Heart right ventricle (tissue), 16 donors: ENCODE measurements at places on chromosomes 2 and 18. TPM values are rescaled to one million over a fixed set of nuclear protein-coding genes. Genes with fewer than 3 reads are reported as not detected.

IL1R2 gene
- polyA plus RNA-seq, result 1.9 TPM

STAT4 gene
- polyA plus RNA-seq, result 2.2 TPM

CD8B2 gene
- not detected for polyA plus RNA-seq

TSPYL6 gene
- 0.01 TPM for polyA plus RNA-seq

SLC39A10 gene
- 6.1 TPM for polyA plus RNA-seq

ICOS gene
- 0.01 TPM for polyA plus RNA-seq

DNA sequence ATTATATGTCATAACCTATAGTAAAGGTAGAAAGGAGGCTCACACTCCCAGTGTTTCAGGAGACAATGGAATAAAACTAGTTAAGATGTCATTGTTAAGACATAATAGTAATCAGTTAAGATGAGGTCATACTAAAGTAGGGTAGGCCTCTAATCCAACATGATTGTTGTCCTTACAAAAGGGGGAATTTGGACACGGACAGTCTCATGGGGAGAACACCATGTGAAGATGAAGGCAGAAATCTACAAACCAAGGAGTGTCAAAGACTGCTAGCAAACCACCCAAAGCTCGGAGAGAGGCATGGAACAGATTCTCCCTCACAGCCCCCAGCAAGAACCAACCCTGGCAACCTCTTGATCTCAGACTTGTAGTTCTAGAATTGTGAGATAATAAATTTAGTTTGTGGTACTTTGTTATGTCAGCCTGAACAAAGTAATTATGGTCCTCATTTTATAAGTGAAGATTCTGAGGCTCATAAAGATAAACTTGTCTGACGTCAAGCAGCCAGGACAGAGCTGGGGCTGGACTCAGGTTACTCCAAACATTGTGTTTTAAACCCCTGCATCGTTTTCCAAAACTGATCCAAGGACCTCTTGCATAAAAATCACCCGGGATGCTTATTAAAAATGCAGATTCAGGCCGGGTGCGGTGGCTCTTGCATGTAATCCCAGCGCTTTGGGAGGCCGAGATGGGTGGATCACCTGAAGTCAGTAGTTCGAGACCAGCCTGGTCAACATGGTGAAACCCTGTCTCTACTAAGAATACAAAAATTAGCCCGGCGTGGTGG, 47.8 kb downstream of the CCDC195 start:
- no peaks in the 10 kb centered on the region for H3K27me3 ChIP-seq
- DNase-seq, result no peak
- H3K27ac ChIP-seq, result no peak overlapping the region
- no peaks in the 10 kb centered on the region for H3K4me1 ChIP-seq
- no peaks in the 10 kb centered on the region for H3K36me3 ChIP-seq
- no peak overlapping the region for H3K4me3 ChIP-seq

- no peaks in the 10 kb centered on the region for H3K27me3 ChIP-seq
- H3K36me3 ChIP-seq, result no peaks in the 10 kb centered on the region
- H3K4me3 ChIP-seq, result no peak overlapping the region
- DNase-seq, result no peak
- H3K4me1 ChIP-seq, result no peaks in the 10 kb centered on the region
Measured at GRCh38 chr2:133352719-133353118, 215.5 kb downstream of the NCKAP5 start.

GRCh38 chr2:27527182-27527581, 30.5 kb downstream of the GCKR start:
- no peaks in the 10 kb centered on the region for H3K36me3 ChIP-seq
- no peaks in the 10 kb centered on the region for H3K4me1 ChIP-seq
- no peak overlapping the region for H3K27ac ChIP-seq
- peaks cover 4% of the 10 kb centered on the region for H3K27me3 ChIP-seq
- no peak overlapping the region for H3K4me3 ChIP-seq

DNA sequence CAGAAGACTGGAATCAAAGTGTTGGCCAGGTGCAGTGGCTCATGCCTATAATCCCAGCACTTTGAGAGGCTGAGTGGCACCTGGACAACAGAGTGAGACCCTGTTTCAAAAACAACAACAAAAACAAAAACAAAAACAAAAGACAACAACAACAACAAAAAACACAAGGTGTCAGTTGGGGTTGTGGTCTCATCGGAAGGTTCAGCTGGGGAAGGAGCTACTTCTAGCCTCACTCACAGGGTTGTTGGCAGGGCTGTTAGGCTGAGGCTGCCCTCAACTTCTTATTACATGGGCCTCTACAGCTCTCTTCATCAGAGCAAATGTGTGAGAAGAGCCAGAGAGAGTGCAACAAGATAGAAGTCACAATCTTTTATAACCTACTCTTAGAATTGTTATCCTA, 34.6 kb upstream of the CAB39 start:
- H3K36me3 ChIP-seq, result no peaks in the 10 kb centered on the region
- H3K4me3 ChIP-seq, result no peak overlapping the region
- H3K27ac ChIP-seq, result no peak overlapping the region
- no peak for DNase-seq
- no peaks in the 10 kb centered on the region for H3K4me1 ChIP-seq
- no peaks in the 10 kb centered on the region for H3K27me3 ChIP-seq

DNA sequence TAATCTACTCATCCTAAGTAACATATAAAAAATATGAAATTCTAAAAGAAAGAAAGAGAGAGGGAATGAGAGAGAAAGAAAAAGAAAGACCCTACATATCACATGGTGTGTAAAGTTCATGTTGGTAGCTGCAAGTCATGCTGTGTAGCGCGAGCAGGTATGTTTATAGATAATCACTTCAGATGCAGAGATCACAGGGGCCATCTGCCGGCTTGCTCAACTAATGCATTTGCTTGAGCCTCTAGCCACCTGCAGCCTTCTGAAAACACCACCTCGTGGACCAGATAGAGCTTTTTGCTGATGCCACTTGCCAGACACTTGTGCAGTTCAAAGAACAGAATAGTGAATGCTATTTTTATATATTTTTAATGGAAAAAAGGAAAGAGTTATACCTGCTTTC, 37.6 kb downstream of the CDH7 start:
- DNase-seq, result no peak
- no peak overlapping the region for H3K27ac ChIP-seq
- H3K36me3 ChIP-seq, result no peaks in the 10 kb centered on the region
- no peaks in the 10 kb centered on the region for H3K27me3 ChIP-seq
- H3K4me3 ChIP-seq, result no peak overlapping the region

DNA sequence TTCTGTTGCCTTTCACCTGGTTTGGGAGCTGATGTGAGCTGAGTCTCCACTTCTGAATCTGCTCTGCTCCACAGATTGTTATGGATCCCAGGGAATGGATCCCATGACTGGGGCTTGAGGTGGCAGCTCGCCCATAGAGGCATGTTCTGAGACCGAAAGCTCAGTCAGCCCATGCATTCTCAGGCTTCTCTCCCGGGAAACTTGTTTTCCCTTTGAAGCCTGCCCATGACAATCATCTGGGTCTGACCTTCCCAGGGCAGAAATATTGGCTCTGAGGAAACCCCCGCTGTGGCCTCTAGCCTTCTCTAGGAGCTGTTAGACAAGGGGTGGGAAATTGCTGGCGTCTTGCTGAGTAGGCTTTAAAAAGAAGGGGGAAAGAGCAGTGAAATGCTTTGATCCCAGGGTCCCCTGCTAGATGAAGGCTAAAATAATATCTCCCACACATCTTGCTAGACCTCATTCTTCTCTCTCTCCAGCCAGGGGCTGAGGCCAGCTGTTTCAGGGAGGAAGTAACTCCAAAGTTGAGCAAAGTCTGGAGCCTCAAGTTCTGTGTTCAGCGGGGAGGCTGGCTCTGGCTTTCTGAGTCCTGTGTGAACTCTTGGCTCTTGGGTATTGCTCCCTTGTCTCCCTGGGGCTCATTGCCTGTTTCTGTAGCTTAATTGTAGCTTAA, 2.0 kb downstream of the VAMP8 start:
- peaks cover 15% of the 10 kb centered on the region for H3K36me3 ChIP-seq
- peak overlapping the region; percentile 80 for H3K27ac ChIP-seq
- H3K4me1 ChIP-seq, result no peaks in the 10 kb centered on the region
- no peak for DNase-seq
- no peak overlapping the region for H3K4me3 ChIP-seq
- no peaks in the 10 kb centered on the region for H3K27me3 ChIP-seq

DNA sequence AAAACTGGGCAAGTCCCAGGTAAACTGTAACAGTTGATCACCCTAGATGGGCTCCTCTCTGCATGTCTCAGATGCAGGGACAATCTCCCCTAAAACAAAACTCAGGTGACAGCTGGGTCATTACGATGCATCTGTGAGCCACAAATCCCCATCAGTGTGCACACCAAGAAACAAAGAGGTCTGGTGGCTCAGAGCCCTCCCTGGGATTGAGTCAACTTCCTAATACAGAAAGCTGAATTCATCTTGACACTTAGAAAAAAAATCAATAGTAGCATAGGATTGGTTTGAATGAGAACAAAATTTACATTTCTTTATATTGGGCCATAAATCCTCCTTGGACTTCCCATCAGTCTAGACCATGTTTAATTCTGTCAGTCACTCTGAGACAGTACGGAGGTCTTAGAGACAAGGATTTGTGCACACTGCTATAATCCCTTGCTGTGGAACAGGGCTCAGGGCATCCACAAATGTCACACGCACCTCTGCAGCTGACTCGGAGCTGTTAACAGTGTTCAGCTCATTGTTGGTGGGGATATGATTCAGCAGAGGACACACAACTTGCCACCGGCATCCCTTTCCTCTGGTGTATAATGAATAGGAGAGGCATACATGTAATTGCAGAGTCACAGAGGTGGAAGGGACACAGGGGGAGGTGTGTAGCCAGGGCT, 44.5 kb upstream of the DAPL1 start:
- H3K4me1 ChIP-seq, result peaks cover 7% of the 10 kb centered on the region
- DNase-seq, result no peak
- H3K27ac ChIP-seq, result no peak overlapping the region
- H3K36me3 ChIP-seq, result no peaks in the 10 kb centered on the region

DNA sequence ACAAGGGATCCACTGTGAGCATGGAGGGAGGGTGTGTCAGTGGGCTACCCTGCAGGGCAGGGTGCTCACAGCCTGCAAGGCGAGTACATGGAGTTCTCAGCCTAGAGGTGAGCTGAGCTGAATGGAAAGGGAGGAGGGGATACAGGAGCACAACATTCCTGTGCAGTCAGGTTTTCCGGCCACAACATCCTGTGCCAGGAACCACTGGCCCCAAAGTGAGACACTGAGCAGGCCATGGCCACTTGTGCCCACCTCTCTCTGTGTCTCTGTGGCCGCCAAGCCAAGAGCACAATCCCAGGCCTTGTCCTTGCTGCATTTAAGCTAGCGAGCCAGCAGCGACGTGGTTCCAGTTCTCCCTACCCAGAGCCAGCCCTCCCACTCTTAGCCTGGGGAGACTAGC, 6.1 kb downstream of the DOK1 start:
- H3K4me3 ChIP-seq, result no peak overlapping the region
- no peak for DNase-seq
- H3K27me3 ChIP-seq, result peaks cover 14% of the 10 kb centered on the region
- no peaks in the 10 kb centered on the region for H3K4me1 ChIP-seq
- H3K36me3 ChIP-seq, result no peaks in the 10 kb centered on the region
- H3K27ac ChIP-seq, result no peak overlapping the region

DNA sequence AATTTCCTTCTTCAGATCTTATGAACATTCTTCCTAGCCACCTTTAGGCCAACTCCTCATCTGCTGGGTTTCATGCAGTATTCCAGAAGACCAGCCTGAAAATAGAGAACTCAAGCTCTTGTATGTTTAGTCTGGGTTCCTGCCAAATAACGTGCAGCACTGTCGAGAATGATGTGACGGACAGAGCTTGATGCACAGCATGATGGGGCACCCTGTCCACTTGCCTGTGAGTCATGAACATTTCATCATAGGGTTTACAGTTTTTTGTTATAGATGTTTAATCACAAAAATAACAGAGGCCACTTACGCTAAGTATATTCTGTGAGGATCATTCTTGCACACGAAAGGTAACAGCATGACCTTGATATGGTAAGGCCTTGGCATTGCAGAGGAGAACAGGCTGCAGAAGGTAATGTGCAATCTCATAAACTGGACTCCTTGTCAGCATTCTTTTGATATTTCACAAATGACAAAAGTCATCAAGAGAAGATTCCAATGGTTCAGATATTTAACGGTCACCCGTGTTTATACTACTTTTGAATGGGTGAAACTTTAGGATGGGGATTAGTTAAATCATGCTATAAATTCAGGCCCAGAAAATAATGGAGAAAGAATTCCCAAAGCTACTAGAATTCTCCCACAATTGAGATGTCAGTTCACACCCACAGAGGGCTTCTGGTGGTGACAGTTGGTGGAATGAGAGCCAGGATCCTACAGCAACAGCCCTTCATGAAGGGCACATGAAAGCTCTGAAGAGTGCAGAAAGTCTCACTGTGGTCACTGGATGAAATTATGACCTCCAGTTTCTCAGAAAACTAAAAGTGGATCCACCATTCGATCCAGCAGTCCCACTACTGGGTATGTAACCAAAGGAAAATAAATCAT, 396.1 kb upstream of the RAB12 start:
- H3K27ac ChIP-seq, result peak overlapping the region; percentile 4
- no peaks in the 10 kb centered on the region for H3K36me3 ChIP-seq
- no peak for DNase-seq

DNA sequence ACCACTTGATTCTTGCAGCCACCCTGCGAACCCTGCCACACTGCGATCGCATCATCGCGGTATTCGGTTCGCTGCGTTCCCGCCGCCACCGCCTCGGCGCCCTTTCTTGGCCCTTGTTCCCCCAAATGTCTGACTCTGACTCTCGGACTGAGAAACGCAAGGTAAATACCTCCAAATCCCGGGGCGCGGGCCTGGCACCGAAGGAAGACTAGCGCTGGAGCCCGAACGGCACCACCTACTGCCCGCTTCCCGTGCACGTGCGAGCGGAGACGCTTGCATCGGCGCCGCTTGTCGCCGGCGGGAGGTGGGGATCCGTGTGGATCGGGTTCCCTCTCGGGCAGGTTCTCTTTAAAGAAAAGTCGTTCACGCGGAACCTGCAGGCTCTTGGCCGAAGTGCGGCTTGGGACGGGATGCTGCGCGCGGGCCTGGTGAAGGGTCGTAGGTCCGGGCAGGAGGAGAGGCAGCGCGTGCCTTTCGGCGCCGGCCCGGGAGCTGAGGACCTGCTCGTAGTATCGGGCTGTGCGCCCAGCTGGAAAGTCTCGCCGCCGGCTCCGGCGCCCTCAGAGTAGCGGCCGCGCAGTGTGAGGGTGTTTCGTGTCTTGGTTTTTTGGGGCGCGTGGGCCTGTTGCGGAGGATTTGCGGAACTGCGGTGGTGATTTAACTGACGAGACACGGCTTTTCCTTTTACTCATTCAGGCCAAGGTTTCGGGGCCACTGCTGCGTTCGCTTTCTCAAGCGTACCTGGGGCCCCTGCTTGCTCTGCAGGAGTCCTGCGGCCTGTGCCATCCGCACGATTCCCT, 514 bp downstream of the BCL2L11 start:
- H3K27ac ChIP-seq, result peak overlapping the region; percentile 87
- peaks cover 60% of the 10 kb centered on the region for H3K4me1 ChIP-seq
- peak; percentile 51 for DNase-seq
- peaks cover 27% of the 10 kb centered on the region for H3K27me3 ChIP-seq
- peak overlapping the region; percentile 83 for H3K4me3 ChIP-seq

- H3K4me1 ChIP-seq, result no peaks in the 10 kb centered on the region
- no peak for DNase-seq
- H3K27ac ChIP-seq, result no peak overlapping the region
- no peak overlapping the region for H3K4me3 ChIP-seq
Measured at GRCh38 chr2:241959751-241960269, 90.3 kb downstream of the RTP5 start.

GRCh38 chr18:46388286-46388685, 268.7 kb downstream of the LOXHD1 start:
- no peak for DNase-seq
- peaks cover 20% of the 10 kb centered on the region for H3K4me1 ChIP-seq
- no peaks in the 10 kb centered on the region for H3K36me3 ChIP-seq
- no peak overlapping the region for H3K4me3 ChIP-seq
